ENCODE measurements at places on chromosomes 1 and 21.

GRCh38 chr1:177865807-177866206 lies 104.1 kb downstream of the SEC16B start:
- no peak for DNase-seq

DNA sequence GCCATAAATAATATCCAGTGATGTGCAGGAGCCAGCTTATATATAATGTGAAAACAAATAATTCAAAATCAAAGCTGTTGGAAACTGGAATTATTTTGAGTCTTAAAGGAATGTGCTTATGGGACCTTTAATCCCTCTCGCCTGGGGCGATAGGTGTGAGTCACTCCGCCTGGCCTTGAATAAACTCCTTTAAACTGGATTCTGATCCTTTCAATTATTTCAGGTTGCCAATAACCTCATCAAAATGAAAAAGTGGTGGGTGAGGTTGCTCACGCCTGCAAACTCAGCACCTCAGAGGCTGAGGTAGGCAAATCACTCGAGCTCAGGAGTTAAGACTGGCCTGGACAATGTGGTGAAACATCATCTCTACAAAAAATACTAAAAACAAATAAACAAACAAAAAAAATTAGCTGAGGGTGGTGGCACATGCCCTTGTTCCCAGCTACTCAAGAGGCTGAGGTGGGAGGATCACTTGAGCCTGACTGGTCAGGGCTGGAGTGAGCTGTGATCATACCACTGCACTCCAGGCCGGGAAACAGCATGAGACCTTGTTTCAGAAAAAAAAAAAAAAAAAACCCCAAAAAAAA lies 11.4 kb upstream of the SLC2A5 start:
- DNase-seq = no peak

DNA sequence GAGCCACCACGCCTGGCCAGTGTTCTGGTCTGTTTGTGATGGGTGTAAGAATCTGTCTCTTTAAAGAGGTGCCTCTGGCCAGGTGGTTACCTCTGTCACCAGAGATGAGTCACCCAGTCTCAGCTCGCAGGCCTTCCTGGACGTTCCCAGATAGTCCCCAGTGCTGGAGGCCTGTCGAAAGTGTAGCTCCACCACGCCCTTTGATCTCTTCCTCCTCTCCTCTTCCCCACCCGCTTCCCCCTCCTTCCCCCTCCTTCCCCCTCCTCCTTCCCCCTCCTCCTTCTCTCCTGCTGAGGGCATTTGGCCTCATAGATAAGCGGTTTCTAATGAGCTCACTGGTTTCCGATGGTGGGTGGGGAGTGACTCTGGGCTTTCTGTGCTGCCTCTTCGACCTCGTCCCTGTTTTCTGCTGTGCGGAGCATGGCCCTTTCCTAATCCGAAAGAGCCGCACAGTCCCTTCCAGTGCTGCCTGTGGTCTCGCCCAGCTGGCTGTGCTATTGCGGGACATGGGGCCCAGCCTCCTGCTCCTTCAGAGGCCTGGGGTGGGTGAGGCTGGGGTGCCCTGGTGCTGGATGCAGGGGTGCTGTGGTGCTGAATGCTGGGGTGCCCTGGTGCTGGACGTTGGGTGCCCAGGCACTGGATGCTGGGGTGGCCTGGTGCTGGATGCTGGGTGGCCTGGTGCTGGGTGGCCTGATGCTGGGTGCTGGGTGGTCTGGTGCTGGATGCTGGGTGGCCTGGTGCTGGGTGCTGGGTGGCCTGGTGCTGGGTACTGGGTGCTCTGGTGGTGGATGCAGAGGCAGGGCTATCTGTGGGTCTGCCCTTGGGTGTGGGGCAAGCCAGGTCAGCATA lies 19.2 kb downstream of the AGPAT3 start:
- DNase-seq = no peak

DNA sequence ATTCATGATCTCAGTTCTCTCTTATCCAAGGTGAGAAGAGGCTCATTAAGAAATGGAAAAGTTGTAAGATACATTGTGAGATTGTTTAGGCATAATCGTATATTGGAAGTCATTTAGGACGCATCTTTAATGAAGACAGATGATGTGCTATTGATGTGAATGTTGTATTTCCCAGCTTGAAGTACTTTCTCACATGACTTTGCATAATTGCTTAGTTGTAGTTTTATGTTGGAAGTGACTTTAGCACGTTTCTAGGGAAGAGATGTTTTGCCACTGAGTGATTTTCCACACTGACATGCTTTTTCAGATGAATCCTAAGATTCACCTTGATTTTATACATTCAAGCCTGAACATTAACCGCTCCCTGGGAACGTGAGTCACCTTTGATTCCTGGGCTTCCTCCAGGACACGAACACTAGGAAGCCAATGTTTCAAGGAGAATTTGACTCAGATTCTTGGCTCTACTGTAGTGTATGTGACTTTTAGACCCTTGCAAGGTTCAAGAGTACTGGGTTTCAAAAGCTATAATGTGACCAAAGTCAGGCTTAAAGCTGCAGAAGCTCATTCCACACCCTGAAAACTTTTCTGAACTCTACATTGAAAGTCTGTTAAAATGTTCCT lies 27.9 kb downstream of the ANGEL2 start:
- no peak for DNase-seq

- no peak for DNase-seq
Observed at GRCh38 chr21:16829532-16829931, 683.3 kb upstream of the CXADR start.

DNA sequence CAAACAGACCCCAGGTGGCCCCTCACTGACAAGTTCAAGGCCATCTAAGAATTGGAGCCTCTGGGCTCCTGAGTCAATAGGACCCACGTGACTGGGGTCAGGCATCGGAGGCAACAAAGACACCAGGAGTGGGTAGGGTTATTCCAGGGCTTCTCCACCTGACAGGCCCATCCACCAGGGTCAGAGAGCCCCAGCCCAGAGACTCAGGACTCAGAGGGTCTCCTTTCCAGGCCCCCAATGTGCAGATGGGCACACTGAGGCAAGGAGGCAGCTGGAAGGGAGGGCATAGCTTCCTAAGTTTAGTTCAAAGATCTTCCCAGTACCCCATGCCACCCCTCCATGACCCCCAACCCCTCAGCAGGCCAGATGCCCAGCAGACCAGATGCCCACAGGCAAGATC lies 388.6 kb downstream of the MATN1 start:
- DNase-seq = no peak

- no peak for DNase-seq
Observed at GRCh38 chr1:230279583-230279945, 146.6 kb downstream of the PGBD5 start.

DNA sequence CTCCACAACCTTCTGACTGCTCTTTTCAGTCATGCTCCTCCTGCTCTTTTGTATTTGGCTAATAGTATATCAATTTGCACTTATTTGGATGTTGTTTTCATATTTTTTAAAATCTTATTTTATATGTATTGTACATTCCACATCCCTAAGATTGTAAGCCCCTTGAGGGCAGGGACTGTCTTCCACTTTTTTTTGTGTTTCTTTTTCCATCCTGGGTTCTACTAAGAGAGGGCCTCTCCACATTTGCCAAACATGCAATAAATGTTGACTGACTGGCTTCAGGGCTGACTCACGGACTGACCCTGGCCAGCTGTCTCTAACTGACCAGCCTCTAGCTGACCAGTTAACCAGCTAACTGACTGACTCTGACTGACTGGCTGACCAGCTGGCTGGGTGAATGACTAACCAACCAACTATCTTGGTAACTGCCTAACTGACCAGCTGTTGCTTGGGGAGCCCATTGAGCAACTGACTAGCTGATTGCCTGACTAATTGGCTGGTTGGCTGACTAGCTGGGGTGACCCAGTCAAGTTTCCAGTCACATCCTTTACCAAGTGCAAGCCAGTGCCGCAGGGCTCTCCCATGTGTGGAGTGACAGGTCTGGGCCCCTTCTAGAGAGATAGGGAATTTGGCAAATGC lies 16.1 kb downstream of the CSF1 start:
- no peak for DNase-seq

GRCh38 chr1:186605762-186606350 lies 74.4 kb downstream of the PTGS2 start:
- DNase-seq = no peak

DNA sequence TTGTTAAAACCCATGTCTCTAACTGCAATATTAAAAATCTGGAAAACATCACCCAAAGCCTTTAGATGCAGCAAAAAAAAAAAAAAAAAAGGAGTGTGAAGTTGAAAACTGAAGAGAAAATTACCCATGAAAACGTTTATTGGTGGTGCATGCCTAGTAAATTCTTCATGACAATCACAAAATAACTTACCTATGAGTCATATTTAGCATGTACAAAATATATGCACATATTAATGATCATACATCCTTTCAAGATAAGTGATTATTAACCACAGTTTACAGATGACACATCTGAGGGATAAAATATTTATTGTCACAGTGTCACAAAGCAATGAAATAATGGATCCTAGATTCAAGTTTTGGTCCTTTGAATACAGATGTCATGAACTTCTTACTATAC lies 505.2 kb upstream of the NR5A2 start:
- no peak for DNase-seq

- DNase-seq = no peak
Observed at GRCh38 chr1:108141621-108142020, 58.5 kb downstream of the SLC25A24 start.

DNA sequence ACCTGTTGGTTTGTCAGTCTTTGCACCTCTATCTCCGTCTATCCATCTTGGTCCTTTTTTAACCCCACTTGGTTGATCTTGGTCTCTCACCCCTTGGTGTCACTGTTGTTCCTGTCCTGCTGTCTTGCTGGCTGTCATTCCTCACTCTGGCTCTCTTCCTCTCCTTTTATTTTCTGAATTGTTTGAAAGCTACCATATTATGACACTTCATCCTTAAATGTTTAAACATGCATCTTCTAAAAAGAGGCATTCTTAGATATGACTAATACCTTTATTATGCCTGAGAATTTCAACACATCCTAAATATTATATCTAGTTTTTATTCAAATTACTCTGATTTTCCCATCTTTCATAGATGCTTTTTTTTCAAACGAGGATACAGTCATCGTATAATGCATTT lies 37.0 kb downstream of the BACH1 start:
- no peak for DNase-seq

DNA sequence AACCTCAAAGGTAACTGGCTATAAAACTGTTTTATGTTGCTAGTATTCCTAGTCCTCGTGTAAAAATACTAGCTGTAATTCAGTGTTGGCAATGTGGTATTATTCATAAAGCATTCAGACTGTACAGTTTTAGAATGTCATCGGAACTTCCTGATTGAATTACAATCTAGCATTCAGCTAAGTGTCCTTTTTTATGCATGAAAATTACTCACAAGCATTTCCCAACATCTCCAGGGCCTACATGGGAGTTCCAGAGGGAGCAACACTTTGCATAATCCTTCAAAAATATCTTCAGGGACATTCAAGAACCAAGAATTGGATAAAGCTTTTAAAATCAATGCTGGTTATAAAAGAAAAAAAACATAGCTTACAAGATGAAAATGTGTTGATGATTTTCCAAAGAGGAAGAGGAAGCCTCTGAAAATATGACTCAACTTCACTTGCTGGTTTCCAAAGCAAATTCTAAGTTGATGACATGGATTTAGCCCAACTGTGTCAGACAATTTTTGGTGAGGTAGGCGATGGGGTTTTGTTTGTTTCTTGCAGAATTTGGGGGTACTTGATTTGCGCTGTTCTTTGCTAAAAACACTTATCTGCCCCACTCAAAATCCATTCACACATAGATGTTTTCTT lies 137.8 kb downstream of the SLC44A5 start:
- DNase-seq = no peak

- DNase-seq = no peak
Observed at GRCh38 chr1:175734642-175735041, 8.8 kb downstream of the TNR start.

- DNase-seq = no peak
Observed at GRCh38 chr1:31822766-31823165, 6.9 kb upstream of the SPOCD1 start.

DNA sequence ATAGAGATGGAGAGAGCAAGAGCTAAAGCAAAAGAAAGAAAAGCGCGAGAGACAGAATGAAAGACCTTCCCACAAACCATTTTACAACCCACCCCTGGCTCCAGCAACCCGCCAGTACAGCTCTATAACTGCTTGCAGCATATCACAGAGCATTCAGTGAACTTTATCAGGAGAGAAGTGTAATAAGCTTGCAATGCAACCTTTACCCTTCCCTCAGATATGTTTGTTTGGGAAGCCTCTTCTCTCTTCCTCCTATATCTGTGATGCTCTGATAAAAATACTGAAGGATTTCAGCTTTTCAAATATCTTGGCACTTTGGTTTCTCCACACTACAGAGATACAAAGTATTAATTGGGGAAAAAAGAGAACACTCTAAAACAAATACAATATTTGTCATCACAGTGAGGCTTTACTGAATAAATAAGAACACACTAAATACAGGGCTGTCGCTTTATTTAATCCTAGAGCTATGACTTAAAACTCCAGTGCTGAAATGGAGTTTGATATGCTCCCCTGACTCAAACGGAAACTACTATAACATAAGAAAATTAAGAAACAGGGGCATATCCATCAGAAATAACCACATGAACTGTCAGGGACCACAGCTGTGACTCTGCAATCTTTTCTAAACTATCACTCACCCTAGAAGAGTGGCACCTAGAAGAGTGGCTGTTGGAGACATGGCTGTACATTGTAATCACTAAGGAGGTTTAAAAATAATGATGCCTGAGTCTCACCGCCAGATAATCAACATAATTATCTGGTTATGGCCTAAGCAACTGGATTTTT lies 6.7 kb downstream of the CRP start:
- no peak for DNase-seq

DNA sequence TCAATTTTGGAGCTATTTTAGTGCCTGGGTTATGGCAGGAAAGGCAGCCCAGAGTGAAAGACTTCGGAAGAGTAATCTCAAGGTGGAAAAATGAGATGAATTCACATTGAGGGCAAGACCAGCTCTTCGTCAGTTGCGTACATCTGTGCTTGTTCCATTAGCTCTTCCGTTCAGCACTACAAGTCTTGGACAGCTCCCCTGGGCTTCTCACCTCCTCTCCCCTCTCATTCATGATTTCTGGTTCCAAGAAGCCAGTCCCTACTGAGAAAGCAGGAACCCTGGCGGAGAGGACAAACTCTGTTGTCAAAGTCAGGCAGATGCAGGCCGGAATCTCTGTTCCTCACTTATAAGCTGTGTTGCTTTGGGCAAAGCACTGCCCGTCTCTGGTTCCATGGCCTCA lies 76.5 kb downstream of the ACTL8 start:
- no peak for DNase-seq

DNA sequence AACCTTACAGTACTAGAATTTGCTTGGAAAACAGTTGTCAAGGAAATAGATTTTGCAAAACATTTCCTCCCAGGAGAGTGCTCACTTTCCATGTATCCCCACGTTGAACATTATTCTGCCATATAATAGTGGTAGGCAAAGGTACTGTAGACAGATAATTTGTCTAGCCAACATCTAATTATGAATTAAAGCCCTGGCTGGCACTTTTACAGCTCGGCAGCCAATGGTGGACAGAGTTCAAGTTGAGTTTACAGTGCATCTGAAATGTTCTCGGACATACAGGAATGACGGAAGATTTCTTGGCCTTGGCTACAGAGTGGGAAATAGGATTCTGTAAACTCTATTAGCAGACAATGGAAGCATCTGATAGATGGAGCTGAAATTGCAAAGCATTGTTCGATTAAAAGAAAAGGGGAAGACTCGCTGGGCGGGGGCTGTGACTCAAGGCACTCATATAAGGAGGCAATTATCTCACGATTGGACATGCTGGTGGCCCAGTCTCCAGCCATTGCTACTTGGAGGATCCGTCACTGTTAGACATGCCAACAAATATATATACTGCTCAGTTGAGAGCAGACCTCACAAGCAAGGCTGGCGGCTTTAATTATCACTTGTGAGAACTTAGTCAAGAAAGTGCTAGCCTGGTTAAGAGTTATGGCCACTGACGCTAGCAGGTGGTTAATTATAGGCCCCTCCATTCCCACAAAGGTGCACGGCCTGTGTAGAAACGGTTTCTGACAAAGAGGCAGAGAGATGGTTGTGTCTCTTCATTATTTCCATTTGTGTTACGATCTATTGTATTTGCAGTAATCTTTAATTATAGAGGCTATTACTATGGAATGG lies 48.0 kb downstream of the MAN1C1 start:
- DNase-seq = no peak
